Stromal cell of bone marrow (primary cell): ENCODE measurements at places on chromosomes 13 and 19.

DNA sequence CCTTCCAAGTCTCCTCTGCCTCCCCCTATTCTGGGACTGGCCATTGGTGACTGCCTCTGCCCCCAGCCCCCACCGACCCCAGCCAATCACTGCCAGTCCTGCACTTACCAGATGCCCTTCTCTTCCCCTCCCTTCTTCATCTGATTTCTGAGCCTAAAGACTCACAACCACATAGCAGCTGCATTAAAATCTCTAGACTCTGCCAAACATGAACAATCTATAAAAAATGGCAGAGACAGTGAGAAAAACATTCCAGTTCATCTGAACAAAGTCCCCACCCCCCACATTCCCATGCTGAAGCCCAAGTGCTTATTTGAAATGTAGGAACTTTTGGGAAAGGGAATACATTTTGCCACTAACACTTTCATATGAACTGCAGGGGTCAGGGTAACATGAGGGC lies 60.8 kb downstream of the KCTD12 start:
- DNase-seq, result no peak

DNA sequence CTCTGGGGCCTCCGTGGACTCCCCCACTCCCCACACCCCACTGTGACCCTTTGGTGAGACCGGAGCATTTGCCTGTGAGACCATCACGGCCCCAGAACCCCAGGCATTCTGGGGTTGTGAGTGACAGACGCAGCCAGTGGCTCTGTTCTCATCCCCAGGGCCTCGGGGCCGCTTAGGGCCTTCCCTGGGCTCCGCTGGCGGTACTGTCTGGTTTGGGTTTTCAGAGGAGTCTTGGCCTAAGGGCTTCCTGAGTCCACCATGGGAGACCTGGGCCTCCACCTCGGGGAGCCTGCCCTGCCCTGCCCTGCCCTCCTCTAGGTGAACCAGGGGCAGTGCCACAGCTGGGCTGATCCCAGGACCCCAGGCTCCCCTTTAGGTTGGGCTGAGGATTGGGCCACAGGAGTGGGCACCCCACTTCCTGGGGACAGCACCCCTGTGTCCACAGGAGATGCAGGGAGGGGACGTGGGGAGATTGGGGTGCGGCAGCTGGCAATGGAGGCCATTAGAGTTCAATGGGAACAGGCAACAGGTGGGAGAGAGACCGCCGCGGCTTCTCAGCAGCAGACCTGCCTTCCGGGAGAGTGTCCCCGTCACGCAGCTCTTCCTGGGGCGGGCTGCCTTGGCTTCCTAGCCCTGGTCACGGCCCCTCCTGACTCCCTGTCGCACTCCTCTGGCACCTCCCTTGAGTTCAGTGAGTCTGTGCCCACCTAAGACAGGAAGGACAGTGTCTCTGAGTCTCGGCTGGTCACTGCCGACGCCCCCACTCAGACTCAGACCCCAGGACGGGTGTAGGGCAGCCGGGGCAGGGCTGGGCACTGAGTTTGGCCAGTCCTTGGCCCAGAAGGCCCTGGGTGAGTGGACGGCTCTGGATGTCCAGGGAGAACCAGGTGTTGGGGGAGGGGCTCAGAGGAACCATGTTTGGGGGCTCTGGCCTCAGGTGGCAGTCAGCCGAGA lies 164.1 kb downstream of the KDM4B start:
- no peak for DNase-seq

- no peak for DNase-seq
Measured at GRCh38 chr13:34512817-34513216, 429.3 kb upstream of the NBEA start.

- no peak for DNase-seq
Measured at GRCh38 chr19:40800997-40801377, 2.0 kb downstream of the EGLN2 start.

- DNase-seq, result no peak
Measured at GRCh38 chr19:55667958-55668357, 7.1 kb upstream of the EPN1 start.

- DNase-seq, result no peak
Measured at GRCh38 chr19:7645163-7645562, 8.3 kb downstream of the STXBP2 start.

DNA sequence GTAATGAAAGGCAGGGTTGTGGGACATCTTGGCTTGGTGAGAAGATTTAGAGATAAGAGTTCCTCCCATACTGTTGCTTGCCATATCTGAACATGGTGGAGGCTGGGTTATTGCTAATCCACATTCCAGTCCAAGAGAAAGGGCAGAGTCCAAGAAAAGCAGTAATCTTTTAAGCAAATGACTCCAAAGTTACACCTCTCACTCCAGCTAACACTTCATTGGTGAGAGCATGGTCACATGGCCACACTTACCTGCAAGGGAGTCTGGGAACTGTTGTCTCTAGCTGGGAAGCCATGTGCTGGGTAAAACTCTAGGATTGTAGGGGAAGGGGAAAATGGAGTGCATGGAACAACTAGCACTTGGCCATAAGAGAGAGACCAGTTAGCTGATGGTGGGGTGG lies 5.6 kb downstream of the C19orf81 start:
- no peak for DNase-seq

GRCh38 chr19:45564131-45564780 lies 20.3 kb downstream of the OPA3 start:
- no peak for DNase-seq

- DNase-seq, result no peak
Measured at GRCh38 chr19:32581705-32582179, 752 bp downstream of the PDCD5 start.

DNA sequence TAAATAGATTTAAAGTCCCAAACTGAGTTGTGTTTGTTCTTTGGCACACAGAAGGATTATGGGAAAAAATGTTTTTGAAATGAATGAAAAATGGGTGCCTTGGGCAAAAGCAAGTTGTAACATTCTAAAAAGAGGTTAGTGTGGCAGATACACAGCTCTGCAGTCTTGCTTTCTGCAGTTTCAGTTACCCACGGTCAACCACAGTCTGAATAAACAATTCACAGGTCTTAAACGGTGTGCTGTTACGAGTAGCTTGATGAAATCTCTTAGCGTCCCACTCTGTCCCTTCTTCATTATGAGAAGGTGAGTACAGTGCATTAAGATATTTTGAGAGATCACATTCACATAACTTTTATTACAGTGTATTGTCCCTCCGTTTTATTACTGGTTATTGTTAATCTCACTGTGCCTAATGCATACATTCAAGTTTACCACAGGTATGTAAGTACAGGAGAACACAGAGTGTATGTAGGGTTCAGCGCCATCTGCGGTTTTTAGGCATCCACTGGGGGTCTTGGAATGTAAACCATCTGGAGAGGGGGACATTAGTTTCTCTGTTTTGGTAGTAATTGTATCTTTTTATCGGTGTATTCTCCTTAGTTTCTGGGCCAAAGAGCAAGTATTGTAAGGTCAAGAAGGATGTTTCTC lies 8.1 kb downstream of the FARP1 start:
- no peak for DNase-seq

GRCh38 chr13:28375250-28375930 lies 119.5 kb downstream of the FLT1 start:
- DNase-seq, result no peak

- no peak for DNase-seq
Measured at GRCh38 chr13:101512650-101513049, 60.2 kb downstream of the ITGBL1 start.

GRCh38 chr19:46030812-46031550 lies 8.1 kb upstream of the PGLYRP1 start:
- DNase-seq, result no peak

DNA sequence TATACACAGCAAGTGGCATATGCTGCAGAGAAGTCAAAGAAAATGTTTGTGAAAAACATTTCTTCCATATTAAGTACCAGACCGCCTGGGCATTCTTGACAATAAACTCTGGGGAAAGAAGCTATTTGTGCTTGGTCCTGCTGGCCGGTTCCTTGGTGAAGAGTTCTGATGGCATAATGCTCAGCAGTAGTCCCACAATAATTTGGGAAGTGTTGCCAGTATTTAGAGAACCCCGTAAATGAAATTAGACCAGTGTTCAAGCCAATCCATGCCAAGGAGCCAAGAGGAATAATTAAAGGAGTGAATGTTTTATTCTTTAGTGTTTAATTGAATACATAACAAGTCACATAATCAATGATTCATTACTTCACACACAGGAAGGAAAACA lies 6.3 kb downstream of the KCTD12 start:
- DNase-seq, result no peak

DNA sequence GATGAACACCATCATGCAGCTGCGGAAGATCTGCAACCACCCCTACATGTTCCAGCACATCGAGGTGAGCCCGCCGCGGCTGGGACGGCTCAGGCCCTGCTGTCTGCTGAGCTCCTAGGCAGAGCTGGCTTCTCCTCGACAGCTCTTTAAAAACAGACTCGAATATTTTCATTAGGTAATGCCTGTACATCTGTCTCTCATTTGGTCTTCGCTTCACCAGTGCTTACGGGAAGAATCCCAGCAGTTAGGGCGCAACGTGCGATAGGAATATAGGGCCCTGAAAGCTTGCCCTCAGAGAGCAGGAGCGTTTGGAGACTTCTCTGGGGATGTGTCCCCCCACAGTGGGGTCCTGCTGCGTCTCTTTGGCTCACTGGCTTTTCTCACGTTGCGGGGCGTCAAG lies 63.8 kb upstream of the LDLR start:
- DNase-seq, result no peak

DNA sequence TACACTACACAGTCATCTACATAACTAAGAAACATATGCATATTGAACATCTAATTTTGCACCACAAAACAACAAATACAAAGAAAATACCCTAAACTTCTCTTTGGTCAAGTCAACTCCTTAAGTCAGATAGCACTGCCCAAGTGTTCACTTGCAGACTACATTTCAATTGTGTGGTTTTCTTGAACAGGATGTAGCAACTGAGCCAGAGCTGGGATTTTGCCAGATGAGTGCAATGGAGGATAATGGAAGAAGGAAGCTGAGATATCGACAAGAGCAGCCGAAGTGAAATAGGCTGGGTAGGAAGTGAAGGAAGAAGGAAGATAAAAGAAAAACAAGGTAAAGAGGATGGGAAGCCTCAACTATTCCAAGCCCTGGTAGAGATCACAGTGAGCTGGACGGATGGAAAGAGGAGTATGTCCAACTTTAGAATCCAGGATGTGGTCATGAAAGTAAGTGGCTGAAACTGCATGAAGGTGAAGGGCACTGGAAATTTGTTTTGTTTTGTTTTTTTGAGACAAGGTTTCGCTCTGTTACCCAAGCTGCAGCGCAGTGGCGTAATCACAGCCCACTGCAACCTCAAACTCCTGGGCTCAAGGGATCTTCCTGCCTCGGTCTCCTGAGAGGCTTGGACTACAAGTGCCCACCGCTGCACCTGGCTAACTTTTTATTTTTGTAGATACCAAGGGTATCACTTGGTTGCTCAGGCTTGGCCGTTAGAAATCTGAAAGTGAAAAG lies 15.0 kb downstream of the NUFIP1 start:
- peak; percentile 49 for DNase-seq

DNA sequence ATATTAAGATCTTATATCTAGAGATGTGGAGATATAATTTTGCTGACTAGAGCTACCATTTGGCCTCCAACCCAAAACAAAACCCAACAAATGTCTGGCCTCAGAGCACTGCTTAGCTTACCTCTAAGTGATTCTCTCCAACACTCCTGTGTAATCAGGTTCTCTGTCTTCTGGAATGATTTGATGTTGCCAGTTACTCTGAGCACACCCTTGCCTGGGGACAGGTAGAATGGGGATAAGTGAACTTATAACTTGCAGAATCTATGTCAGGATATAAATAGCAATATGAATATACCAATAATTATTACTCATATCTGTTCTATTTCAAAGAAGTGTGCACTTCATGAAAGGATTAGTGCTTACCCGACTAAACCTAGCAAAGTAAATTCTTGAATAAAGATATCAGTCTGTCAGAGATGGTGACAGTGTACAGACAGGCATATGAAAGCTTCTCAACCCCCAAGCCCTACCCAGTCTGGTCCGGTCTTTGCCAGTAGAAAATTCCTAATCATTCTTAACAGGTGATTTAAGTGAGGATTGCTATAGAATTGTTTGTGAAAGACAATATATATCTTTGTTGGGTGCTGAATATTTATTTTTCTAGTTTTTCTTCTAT lies 33.0 kb downstream of the ZAR1L start:
- no peak for DNase-seq

DNA sequence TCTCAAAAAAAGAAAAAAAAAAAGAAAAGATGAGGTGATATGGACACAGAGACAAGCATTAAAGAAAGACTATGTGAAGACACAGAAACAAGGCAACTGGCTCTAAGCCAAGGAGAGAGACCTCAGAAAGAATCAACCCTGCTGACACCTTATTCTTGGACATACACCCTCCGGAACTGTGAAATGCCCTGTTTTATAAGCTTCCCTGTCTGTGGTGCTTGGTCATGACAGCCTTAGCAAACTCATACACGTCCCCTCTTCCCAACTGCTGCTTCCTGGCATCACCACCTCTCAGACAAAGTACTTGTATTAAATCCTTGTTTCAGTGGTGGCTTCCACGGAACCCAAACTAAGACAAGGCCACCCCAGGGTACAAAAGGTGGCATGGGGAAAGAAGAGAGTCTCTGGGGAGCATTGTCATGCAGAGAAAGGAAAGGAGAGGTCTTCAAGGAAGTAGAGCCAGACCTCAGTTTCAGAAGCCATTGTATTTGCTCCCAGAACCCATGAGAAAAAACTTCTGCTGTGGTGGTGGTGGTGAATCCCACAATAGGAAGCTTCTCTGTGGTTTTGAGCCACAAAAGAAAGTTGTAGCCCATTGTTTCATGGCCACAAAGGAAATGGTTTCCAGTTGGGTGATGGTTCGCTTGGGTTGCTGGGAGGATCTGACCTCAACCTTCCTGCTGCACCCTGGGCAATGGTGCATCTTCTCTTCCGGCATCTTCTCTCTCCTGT lies 16.3 kb upstream of the TSPAN16 start:
- DNase-seq, result no peak
